ENCODE measurements at places on chromosomes 6 and 20. TPM values are rescaled to one million over a fixed set of nuclear protein-coding genes. Genes with fewer than 3 reads are reported as not detected.
A peak's percentile ranks its signal among the peaks of the same experiment; 100 is the strongest.

DNA sequence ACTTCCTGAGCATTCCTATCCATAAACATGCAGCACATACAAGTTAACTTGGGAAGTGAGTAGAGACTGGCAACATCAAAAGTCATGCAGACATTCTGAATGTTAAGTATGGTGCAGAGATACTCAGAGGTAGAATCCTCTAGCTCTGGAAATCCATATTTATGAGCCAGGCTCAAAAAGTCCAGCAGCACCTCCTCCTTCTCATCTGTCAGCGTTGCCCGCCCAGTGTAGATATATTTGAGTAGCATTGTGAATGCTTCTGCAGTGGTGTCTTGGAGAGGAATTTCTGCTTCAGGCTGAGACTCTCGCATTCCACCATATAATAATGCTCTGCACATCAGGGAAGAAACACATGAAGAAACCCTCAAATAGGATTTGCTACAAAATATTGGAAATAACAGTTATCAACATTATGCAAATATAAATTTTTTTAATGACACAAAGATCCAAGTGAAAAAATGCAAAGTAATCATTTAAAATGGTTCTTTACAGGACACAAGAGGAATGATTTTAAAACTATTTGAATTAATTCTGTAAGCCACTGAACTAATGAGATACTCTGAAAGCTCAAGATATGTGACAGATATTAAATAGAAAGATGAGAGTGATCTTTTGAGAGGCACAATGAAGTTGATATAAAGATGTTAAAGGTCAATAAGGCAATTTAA lies 45.6 kb downstream of the BTBD9 start:
- no peak for DNase-seq
- no peaks in the 10 kb centered on the region for H3K4me1 ChIP-seq
- no peak overlapping the region for H3K4me3 ChIP-seq
- no peak overlapping the region for H3K27ac ChIP-seq
- H3K36me3 ChIP-seq = peaks cover 3% of the 10 kb centered on the region

DCDC2 gene
- total RNA-seq = 2.4 TPM

DNA sequence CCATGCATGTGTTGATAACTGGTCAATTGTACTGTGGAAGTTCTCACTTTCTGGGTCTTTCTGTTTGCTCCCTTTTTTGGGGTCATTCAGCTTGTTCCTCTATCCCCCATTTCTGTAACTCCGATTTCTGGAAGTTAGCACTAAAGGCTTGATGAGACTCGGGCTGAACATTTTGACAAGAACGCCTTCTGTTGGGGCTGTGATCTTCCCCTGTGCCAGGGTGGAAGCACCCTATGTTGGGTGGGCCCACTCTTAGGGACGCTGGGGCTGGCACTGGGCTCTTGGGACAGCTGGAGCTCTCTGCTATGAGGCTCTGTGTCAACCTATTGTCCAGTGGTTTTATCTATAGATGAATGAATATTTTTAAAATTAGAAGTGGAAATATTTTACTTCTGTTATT lies 60.1 kb upstream of the FRMD1 start:
- no peak overlapping the region for H3K27ac ChIP-seq
- peaks cover 3% of the 10 kb centered on the region for H3K4me1 ChIP-seq
- H3K36me3 ChIP-seq = no peaks in the 10 kb centered on the region
- DNase-seq = no peak

MRAP2 gene
- total RNA-seq = 5.4 TPM

GRCh38 chr6:41634657-41635056 lies 3.6 kb upstream of the MDFI start:
- peak overlapping the region; percentile 83 for H3K27ac ChIP-seq
- peak; percentile 67 for DNase-seq

GRCh38 chr6:13924146-13924948 lies 405 bp upstream of the RNF182 start:
- peaks cover 8% of the 10 kb centered on the region for H3K4me1 ChIP-seq
- peak overlapping the region; percentile 75 for H3K27ac ChIP-seq
- H3K36me3 ChIP-seq = no peaks in the 10 kb centered on the region
- H3K4me3 ChIP-seq = peak overlapping the region; percentile 48
- peaks cover 11% of the 10 kb centered on the region for H3K27me3 ChIP-seq

DNA sequence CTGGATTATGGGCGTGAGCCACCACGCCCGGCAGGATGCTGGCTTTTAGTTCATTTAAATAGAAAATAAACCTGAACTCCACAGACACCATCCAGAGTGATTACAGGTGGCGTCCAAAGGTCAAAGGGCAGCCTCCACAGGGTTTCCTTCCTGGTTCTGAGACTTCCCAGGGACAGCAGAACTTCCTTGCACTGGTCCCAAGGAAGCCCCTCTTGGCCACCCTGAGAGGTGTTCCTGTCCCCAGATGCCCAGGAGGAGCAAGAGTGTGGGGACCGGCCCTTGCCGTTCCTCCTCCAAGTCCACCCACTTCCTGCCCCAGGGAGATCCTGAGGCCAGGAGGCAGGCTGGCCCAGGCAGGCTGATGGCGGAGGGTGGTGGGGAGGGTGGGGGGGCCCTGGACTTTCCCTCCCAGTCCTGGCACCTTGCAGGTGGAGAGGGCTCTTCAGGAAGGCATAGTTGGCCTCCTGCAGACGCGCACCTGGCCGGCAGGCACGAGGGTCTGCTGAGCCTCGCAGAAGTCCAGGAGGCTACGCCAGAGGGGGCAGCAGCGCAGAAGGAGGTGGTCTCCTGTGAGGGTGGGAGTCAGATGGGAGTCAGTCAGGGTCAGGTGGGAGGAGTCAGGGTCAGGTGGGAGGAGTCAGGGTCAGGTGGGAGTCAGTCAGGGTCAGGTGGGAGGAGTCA lies 5.0 kb downstream of the FNDC11 start:
- no peak overlapping the region for H3K27ac ChIP-seq
- no peak for DNase-seq
- peaks cover 54% of the 10 kb centered on the region for H3K36me3 ChIP-seq
- H3K4me1 ChIP-seq = peaks cover 13% of the 10 kb centered on the region
- peaks cover 2% of the 10 kb centered on the region for H3K27me3 ChIP-seq
- no peak overlapping the region for H3K4me3 ChIP-seq

Measured in spinal cord (tissue), 10 donors.